ENCODE measurements at places on chromosomes 6 and 20. TPM values are rescaled to one million over a fixed set of nuclear protein-coding genes. Genes with fewer than 3 reads are reported as not detected.

VSX1 gene
- not detected for polyA plus RNA-seq

TREML2 gene
- polyA plus RNA-seq: 0.21 TPM

GRCh38 chr6:25257686-25258348 lies 21.4 kb upstream of the CARMIL1 start:
- DNase-seq: no peak

DNA sequence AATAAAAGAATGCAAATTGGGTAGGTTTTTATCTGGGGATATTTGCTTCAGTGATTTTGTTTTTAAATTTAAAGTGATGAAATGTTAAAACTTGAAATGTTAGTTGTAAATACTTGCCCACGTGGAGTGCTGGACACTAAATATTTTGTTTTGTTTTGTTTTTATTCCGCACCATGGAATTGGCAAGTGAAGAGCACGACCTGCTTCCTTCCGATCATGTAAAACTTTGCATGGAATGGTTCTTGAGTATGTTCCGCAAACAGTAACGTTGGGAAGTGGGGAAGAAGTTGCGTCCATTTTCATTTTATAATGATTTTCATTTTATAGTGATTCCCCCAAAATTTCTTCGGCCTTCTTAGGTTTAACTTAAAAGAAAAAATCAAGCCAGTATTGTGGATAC lies 765 bp downstream of the IRAK1BP1 start:
- no peak for DNase-seq

- DNase-seq: no peak
These were observed 8.5 kb downstream of the HM13 start for GRCh38 chr20:31522731-31523130.

- no peak for DNase-seq
These were observed 5.7 kb downstream of the GTSF1L start for GRCh38 chr20:43721097-43721428.

Measured in right lung (tissue), 10 donors.